ENCODE measurements at places on chromosomes 7 and 10. TPM values are rescaled to one million over a fixed set of nuclear protein-coding genes. Genes with fewer than 3 reads are reported as not detected.

Gene FGFR2
- 20.2 TPM for polyA plus RNA-seq

Gene TDRD1
- polyA plus RNA-seq: not detected

Gene PKD2L1
- 0.17 TPM for polyA plus RNA-seq

Gene C7orf57
- not detected for polyA plus RNA-seq

GRCh38 chr10:89798092-89798491 is 96.7 kb downstream of the KIF20B start:
- DNase-seq: no peak

DNA sequence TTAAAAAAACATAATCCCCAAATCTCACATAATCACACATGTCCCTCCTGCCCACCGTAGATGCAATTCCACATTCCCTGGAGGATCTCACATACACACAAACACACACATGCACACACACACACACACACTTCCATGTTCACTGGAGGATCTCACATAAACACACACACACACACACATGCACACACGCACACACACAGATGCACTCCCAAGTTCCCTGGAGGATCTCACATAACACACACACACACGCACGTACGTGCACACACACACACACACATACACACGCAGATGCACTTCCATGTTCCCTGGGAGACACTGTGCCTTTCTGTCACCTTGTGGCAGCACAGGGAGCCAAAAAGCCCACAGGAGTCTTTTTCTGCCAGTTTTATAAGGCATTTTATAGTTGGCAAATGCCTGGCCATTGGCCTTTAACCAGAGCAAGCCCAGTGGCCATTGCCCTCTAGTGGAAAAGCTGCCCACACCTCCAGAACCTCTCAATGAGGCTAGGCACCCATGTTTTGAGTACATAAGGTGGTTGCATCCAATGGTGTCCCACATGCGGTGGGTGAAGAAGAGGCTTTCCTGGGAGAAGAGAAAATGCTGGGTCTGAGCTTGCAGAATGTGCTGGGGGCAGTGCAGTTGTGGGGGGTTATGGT is 115.4 kb upstream of the ACBD5 start:
- no peak for DNase-seq

DNA sequence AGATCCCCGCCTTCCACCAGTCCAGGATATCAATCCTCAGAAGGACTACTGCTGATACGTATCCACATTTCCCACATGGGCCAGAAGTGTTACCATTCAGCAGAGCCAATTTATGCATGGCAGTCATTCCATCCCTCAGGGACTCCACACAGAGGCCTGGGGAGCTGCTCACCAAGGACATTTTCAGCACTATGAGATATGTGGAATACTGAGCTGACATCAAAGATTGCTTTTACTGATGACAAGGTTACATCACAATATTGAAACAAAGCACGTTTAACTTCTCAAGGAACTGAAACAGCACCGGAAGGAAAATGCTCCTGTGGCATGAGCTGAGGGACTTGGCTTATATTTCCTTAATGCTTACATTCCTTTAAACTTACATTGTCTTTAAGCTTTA is 335.1 kb downstream of the BMPER start:
- no peak for DNase-seq

GRCh38 chr7:40546616-40547501 is 412.1 kb downstream of the SUGCT start:
- DNase-seq: no peak

- DNase-seq: peak; percentile 66
Observed at GRCh38 chr10:27620430-27621397, 116.6 kb downstream of the RAB18 start.

- no peak for DNase-seq
Observed at GRCh38 chr7:75866114-75866488, 12.7 kb upstream of the RHBDD2 start.

- DNase-seq: peak; percentile 22
Observed at GRCh38 chr7:98869597-98870120, at the start of gene TMEM130. TSS of gene TMEM130 (minus strand) at chr7:98870014. CDS start at chr7:98869861, 153 bp downstream.

DNA sequence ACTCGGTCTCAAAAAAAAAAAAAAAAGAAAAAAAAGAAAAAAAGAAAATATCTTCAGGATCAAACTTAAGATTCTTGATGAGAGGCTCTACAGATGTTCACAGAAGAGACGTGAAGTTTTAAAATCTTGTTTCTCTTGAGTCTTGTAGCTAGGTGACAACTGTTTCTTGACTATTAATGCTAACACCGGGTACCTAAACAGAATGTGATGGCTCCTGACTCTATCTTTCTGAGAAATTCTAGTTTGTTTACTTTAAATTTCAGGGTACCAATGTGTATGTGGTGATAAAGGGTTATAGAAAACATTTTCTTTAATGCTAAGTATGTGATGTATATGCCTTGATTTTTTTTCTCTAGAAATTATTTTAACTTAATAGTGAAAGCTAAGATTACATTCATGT is 61.0 kb downstream of the DAGLB start:
- DNase-seq: no peak

DNA sequence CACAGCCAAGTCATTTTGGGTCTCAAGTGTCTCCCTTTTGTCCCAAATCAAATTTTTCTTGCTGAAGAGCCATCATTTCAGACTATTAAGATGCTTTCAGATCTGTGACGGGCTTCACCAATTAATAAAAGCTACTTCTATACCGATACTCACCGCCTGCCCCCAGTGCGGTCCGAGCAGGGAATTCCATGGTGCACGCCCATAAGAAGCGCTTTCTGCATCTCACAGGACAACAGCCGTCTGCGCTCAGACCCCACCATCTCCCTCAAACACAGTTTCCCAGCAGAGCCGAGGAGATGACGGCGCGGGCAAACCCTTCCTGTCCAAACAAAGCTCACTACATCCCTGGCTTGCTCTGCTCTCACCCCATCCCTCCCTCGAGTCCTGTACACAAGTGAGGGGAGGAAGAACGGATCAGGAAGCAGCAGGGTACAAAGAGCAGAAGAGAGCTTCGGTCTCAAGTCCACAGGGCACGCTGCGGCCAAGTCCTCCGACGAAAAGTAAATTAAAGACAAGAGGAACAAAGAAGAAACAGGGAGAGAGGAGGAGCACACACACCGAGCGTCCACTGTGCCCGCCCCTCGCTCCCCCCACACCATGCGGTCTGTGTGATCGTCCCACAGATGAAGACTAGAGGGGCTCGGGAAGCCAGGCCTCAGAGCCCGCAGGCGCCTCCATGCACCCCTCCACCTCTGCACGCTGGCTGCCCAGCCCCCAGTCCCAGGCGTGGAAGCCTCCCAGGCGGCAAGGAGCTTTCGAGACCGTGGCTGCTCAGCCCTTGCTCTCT is 121.9 kb downstream of the MAD1L1 start:
- DNase-seq: peak; percentile 62

GRCh38 chr10:63667596-63668480 is 146.6 kb downstream of the REEP3 start:
- no peak for DNase-seq

DNA sequence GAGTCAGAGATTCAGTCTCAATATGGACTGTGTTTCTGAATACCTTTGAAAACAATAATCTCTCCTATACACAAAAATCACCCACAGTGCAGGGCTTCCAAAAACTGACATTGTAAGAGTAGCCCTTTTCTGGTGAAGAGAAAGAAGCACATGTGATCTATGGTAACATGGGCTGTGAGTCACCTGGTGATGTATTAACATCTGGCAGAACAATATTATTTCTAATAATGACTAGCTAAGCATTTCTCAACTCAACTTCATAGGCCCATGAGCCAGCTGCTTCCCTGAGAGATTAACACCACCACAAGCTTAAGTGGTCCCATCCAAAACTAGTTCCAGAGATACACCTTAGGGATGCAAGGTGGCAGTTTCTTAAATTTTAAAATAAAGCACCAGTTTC is 331.0 kb upstream of the NRP1 start:
- no peak for DNase-seq

DNA sequence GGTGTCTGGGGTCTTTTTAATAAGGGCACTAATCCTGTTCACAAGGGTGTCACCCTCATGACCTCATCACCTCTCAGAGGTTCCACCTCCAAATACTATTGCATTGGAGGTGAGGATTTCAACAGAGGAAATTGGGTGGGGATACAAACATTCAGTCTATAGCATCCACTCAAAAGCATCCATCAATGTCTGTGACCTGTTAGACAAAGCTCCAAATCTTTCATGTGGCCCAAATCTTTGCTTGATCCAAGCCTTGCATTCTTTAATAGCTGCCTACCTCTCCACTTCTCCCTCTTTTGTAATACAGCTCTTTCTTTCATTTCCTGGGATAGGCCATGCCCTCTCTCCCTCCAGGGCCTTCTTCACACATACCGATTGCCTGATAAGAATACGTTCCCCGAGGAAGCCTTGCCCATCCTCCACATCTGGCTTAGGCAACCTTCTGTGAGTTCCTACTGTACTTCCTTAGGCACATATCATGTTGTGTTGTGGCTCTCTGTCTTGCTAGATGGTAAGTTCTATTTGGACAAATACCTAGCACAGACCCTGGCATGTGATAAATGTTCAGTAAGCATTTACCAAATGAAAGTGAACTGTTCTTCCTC is 66.1 kb downstream of the CREM start:
- DNase-seq: no peak

- peak; percentile 64 for DNase-seq
Observed at GRCh38 chr10:133422807-133423771, 1.3 kb downstream of the SPRN start.

- no peak for DNase-seq
Observed at GRCh38 chr7:13111230-13111629, 423.8 kb downstream of the ARL4A start.

DNA sequence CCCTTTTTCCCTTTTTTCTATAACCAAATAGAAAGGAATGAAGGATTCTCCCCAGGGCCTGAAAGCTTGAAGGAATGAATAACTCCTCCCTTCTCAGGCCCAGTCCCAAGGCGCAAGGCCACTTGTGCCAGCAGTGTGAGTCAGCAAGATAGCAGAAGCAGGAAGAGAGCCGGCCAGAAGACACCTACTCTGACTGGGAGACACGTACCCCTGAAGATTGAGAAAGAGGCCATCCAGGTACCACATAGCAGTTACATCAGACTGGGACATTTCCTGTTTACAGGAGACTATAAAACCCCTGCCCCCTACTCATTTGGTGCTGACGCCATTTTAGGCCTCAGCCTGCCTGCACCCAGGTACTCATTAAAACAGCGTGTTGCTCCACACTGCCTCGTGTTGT is 65.5 kb downstream of the LRRC17 start:
- DNase-seq: no peak

DNA sequence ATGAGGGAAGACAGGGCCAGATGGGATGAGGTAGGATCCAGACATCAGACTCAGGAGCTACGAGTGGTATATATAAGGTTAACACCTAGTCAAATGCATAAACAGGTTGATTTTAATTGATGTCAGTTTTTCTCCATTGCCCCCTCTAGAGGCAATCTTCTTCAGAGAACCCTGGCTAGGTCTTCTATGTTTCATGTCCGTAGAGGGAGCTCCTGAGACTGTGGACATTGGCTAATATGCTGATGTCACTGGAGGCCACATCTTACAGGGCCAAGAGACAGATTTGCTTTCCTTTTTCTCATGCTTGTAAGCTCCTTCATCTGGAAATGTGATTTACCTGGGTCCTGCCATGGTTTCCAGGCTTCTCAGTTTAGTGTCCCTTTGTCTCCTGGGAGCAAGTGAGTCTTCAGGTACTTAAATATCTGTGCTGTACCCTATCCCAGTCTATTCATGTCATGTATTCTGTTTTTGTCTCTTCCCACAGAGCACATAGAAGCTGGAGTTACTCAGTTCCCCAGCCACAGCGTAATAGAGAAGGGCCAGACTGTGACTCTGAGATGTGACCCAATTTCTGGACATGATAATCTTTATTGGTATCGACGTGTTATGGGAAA is 161.6 kb upstream of the PRSS1 start:
- DNase-seq: no peak

DNA sequence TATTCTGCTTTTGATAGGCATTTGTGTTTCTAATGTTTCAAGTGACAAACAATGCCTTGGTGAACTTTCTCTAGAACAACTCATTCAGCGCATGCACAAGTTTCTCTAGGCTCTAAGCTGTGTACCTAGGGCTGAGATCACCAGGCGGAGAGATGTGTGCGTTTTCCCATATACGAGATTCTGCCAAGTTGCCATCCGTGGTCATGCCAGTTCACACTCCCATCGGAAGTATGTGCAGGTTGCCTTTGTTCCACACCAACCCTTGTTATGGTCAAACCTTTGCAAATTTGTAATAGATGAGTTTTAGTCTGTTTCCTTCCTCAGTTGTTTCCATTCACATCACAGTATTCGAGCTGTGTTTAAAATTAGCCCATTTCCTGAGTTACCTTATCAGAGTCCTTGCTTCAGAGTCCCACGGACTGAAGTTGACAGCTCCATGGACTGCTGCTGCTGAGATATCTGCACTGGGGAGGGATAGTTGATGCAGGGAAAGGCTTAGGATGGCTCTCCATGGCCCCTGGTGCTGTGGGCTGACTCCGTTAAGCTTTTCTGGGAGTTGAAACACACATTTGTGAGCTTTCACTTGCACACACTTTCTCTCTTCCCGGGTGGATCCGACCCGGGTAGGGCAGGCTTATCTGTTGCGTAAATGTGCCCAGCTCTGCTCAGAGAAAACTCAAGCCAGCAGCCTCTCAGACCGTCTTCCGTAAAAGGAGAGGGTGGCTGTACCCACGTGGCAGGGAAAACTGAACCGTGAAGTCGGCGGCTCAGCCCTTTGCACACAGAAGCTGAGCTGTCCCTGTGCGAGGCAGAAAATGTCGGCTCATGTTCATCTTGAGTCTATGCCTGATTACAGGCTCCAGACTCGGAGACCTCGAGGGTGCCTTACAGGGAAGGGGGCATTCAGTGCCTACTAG is 49.4 kb downstream of the HK1 start:
- peak; percentile 83 for DNase-seq

DNA sequence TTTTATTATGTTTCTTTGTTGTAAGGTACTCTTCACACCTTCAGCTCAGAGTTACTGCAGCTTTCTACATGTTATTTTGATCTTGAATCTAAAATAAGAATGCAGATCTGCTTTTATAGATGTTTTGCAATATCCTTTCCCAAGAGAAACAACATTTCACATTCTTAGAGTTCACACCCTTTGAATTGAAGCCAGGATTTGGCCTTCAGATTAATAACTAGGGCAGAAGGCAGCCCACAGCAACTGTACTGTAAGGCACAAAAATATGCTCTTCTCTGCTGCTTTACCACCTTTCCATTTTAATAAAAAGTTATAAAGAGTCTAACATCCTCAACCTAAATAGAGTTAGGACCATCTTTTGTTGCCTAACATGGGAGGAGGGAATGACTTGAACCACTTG is 224.7 kb downstream of the LHFPL3 start:
- no peak for DNase-seq
